ENCODE measurements at places on chromosomes 4 and X. TPM values are rescaled to one million over a fixed set of nuclear protein-coding genes. Genes with fewer than 3 reads are reported as not detected.
A peak's percentile ranks its signal among the peaks of the same experiment; 100 is the strongest.

GRCh38 chr4:23333556-23333945, 556.3 kb downstream of the PPARGC1A start:
- DNase-seq, result peak; percentile 63

DNA sequence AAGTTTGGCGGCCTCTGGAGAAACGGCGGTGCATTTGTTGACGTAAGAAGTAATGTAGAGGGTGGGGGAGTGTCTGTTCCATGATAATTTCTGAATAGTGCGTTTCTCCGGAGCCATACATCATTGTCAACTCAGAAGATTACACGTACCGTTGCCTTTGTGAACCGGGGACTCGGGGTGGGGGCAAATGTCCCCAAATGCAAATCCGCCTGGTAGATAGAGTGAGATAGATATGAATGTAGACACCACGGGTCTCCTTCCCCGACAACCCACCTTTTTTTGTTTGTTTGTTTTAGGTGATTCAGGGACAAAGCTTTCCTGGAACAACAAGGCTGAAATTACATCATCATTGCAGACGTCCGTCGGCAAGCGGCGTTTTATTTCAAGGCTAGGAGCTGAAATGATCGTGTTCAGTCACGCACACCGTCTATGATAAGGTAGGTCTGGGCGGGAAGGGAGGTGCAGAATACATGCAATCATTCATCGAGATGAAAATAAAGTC, 96.0 kb upstream of the PPP2R3B start:
- peak; percentile 72 for DNase-seq

DNA sequence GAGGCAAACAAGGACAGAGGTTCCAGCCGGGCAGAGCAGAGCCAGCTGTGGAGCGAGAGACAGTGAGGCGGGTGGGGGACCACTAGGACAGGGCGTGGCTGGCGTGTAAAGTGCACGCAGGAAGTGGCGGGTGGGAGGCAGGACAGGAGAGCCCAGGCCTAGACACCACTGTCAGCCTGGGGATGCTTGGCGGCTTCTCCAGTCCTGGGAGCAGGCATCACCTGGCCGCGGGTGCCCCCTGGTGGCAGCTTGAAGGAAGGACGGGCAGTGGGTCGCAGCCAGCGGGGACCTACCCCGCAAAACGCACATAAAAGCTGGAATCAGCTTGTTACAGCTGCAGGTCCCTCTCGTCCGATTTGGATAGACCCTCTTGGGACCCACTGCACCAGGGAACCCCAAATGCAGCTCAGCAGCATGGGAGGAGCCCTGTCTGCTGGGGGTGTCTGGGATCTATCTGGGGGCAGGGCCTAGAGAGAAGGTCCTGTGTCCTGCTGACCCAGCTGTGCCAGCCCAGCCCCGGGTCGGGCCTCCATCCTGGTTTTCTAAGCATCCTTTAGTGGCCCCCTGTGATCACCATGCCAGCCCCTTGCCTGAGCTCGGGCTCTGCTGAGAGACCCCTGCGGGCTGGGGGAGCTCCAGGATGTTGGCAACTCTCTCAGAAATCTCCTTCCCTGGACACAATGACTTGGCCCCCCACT, 57.7 kb downstream of the WFS1 start:
- peak; percentile 81 for DNase-seq

DNA sequence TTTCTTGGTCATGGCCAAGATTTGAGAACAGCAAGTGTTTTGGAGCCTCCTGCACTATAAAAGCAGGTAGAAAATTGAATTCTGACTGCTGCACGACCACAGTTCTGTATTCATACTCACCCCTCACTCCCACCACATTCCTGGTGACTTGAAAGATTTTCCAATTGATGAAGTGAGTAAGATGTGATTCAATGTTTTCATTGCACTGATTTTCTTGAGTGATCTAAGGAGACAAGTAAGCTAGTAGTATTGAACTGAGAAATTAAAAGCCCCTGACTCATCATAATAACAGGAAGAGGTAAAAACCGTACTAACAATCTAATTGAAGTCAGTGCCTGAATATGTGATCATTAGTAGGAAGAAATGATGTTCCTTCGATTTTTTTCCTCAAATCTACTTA, 6.1 kb upstream of the SEC24D start:
- DNase-seq, result peak; percentile 53

DNA sequence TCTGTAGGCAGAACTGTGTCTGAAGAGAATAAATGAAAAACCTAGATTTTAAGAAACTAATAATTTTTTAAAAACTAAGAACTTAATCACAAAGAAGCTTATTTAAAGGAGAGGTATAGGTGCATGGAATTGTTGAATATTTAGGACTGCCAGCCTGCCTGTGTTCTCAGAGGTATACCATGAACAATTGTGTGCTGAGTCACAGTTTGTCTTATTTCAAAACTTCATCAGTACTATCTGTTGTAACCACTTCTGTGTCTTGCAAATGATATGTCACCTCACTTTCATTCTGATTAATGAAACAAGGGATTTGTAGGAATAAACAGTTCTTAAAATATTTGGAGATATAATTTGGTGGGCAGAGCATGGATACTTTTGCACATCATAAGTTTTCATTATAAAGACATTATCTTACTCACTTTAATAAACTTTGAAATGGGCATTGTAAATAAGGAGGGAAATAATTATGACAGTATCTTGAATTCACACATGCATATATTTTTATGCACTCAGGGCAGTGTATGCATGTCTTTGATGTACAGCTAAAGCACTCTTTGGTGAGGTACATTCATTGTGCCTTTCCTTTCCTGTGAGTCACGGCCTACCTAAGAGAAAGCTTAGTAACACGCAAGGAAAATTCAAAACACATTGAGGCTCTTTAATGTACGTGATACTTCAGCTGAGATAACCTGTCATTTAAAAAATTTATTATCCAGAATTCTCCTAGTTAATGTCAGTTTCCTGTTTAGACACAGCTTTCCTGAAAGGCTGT, 31.7 kb downstream of the STOX2 start:
- no peak for DNase-seq

DNA sequence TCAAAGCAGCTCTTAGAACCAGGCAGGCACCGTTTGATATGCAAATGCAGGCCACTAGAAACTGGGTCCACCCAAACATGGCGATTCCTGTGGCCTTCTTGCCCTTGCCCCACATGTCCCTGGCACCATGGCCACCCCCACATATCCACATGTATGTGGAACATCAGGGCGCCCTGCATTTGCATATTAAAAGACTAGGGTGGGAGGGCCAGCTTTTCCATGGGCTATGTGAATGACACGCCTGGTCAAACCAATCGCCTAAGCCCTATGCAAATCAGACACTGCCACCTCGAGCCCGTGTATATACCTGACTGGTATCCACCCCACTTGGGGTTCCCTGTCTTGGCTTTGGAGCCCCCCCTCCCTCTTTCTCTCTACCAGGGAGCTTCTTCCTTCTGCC, 107.0 kb downstream of the ABLIM2 start:
- no peak for DNase-seq

- DNase-seq, result no peak
These were observed 280.0 kb upstream of the RASGEF1B start for GRCh38 chr4:81751531-81752289.

- no peak for DNase-seq
These were observed 6.9 kb downstream of the KLHL5 start for GRCh38 chr4:39068907-39069306.

The PNMA5 gene
- total RNA-seq, result not detected

- no peak for DNase-seq
These were observed 16.7 kb upstream of the EXOSC9 start for GRCh38 chr4:121784401-121784800.

DNA sequence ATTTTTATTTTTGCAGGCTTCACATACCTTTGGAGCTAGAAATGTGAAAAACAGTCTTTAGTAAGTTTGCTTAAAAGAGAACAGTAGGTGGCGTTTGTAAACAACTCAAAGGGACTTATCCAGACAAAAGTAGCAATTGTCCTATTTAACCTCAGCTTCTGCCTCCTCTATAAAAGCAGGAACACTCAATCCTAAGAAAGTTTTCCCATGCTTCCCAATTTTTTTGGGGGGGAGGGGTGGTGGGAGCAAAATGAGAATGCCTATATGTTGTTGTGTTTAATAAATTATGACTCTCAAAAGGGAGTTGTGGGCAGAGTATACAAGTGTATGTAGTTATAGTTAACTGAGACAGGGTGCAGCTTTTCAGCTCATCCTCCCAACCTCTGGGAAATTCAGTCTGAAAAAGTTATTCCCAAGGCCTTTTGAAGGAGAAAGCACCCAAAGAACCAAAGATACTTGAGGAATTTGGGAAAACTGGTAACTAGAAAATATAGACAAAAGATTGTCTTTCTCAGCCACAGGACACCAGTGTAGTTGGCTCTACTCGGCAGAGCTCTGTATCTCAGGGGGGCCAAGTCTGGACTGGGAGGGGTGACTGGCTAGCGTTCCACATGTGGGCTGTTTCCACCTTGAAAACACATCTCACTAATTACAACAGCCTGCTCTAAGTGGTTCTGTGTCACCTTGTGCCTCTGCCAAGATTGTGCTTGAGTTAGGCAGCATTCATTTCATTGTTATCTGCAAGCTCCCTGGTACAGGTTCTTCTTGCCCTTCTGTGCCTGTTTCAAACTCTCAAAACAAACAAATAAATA, 2.8 kb downstream of the SFRP2 start:
- no peak for DNase-seq

DNA sequence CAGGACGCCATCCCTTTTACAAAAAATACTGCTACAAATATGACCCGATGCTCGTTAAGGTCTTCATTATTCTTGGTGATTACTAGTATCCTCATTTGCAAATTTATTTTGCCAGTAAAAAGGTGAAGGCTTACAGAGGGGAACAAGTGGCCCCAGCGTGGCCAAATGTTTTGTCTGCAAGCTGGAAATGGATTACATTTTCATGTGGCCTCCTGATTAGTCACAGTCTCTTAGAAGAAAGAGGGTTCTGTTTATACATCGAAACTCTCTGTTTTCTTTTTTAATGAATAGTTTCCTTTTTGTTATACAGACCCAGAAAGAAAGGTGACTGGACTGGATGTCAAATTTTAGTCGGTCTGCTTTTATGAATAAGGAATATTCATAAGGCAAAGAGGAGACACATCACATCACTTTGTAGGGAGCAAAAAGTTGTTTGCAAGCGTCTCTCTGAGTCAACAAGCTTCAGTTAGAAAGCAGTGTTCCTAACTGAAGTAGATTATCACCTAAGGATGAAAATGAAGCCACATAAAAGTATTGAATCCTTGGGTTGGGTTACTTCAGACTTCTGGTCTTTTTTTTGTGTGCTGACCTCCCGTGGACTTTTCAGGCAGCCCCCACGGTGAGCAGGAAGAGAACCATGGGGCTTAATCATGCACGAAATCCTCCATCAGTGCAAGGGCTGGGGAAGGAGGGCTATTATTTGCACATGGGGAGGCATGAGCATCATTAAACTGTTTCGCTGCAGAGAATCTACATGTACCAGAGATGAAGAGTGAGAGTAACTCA, 125.6 kb downstream of the ARSF start:
- DNase-seq, result no peak

GRCh38 chrX:7771788-7772438, 71.1 kb upstream of the VCX start:
- no peak for DNase-seq

The ARX gene
- total RNA-seq, result not detected

DNA sequence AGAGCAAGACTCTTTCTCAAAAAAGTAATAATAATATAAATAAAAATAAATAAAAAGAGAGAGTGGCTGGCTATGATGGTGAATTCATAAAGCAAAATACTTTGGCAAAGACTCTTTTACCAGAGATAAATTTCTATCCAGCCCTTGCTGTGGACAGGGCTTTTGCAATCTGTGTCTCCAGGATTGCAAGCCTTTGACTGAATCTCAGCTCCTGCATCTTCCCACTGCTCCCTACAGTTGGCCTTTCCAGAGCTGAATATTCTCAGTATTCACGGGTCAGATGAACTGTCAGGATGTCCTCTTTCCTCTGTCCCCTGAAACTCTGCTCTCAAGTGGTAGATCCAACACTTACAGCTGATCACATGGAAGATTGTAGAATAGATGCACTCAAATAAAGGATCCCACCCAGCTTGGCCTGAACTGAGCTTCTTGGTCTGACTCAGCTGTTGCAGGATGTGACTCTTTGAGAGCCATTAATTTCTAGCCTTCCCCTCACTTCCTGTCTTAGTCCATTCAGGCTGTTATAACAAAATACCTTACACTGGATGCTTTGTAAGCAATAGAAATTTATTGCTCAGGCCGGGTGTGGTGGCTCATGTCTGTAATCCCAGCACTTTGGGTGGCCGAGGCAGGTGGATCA, 123.4 kb upstream of the GUCY1A1 start:
- peak; percentile 57 for DNase-seq

- DNase-seq, result peak; percentile 13
These were observed 33.5 kb upstream of the RASSF6 start for GRCh38 chr4:73653695-73654106.

DNA sequence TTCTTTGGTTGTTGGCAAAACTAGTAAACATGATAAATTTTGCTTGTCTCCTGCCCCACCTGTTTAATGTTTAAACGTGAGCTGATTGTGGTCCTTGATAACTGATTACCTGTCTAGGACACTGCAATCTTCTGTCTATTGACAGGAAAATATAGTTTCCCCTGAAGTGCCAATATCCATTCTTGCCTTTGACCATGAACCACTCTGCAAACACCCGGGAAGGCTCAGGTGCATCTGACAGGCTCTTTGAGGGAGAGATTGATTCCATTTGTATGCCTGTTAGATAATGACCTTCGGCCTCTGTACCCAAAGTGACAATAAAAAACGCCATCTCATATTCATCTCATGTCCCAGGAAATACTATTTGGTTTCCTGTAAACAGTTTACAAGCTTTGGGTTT, 453.0 kb downstream of the CENPC start:
- DNase-seq, result no peak

DNA sequence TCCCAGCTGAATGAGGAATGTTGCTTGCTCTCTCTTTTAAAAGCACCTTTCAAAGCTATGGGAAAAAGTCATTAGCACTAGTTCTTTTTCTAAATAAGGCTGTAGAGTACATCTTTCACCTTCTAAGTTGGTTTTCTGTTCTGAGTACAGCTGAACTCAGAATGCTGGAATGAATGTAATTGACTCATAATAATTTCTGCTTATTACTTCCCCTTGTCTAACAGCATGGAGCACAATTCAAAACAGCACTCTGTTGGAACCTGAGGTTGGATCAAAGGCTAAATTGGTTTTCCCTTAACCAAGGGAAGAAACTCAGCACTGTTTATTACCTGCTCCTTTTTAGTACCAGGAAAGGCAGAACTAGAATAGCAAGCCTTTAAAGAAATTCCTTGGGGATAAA, 33.5 kb upstream of the CYP2U1 start:
- no peak for DNase-seq

- no peak for DNase-seq
These were observed 15.1 kb downstream of the PALLD start for GRCh38 chr4:168511780-168512489.

The SSX2B gene
- 2.6 TPM for total RNA-seq

DNA sequence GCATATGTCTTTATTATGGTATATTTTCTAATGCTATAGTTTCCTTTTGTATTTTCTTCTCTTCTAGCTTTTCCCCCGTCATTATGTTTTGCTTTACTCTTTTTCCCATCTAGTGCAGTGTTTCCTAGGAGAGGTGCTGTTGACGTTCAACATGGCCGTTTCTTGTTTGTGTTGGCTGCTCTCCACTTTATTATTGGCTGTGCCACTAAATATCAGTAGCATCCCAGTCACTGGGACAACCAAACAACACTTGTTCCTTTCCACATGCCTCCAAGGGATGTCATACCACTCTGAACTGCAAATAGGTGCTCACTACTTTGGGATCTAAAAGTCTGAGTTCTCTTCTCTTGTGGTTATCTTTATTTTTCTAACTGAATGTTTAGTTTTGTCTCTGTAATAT, 26.5 kb downstream of the GBA3 start:
- no peak for DNase-seq

The JAKMIP1 gene
- total RNA-seq, result 0.40 TPM

The PRSS12 gene
- total RNA-seq, result 10.9 TPM

The DGKK gene
- 0.11 TPM for total RNA-seq

The SLC16A2 gene
- 7.5 TPM for total RNA-seq
